ENCODE measurements at places on chromosomes 16 and 17.

DNA sequence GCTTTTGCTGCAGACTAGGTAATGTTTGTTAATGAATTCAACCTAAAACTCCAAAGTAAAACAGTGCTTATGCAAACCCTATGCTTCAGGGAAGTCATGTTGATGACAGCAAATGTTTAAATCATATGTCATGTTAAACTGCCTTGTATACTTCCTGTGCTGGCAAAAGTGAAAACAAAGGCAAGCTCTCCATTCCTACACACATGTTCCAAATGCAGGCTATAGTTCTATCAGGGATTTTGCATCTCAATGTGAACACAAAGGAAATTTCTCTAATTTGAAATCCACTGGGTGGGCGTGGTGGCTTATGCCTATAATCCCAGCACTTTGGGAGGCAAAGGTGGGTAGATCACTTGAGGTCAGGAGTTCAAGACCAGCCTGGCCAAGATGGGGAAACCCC is 19.3 kb downstream of the UNK start:
- DNase-seq, result no peak

DNA sequence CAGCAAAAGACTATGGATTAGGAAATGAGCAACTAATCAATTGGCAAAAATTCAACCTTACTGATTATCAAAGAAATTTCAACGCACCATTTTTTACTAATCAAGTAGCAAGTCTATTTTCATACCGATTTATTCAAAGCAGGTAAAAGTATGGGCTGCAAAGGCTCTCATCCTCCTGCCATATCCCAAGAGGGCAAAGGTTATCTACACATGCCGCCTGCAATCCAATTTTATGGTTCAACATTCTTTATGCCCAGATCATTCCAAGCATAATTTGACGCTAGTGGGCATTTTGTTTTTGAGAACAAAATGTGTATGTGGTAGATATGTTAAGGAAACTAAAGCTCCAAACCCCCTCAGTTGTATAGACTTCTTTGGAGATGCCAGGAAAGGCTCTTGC is 270.6 kb downstream of the MAF start:
- DNase-seq, result no peak

GRCh38 chr17:64410750-64411490 is 20.3 kb upstream of the PECAM1 start:
- no peak for DNase-seq

GRCh38 chr16:58485184-58485887 is 14.6 kb upstream of the NDRG4 start:
- no peak for DNase-seq

DNA sequence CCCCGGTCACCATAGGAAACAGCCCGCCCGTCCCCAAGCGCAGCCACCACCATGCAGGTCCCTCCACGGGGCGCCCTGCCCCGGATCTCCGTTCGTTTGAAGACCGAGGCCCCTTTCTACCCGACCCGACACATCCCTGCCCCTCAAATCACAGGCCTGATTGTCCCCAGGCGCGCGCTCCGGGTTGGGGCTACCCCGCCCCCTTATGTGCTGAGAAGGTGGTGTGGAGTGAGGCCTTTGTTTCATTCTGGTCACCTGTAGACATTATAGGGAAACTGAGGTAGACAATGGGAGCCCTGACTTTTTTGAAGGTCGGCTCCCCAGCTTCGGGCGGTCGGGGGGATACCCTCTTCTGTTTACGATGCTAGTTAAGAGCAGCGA is 763 bp upstream of the ACTG1 start:
- DNase-seq, result no peak

- DNase-seq, result no peak
Observed at GRCh38 chr17:32187271-32187670, 45.0 kb downstream of the RHOT1 start.

DNA sequence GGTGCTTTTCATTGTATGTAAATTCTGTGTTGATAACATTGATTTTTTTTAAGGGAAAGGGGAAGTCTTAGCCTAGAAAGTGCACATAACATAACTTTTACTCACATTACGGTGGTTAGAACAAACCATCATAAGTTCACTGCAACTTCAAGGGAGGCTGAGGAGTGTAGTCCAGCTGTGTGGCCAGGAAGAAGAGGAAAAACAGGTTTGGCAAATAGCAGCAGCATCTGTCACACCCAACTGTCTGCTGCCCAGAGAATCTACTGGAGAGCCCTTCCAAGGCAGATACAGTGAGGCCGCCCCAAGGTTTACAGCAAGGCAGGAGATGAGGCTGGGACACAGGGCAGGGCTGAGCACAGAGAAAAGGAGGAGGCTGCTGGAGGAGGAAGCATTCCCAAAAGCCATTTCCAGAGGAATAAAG is 60.6 kb downstream of the AIPL1 start:
- DNase-seq, result no peak

DNA sequence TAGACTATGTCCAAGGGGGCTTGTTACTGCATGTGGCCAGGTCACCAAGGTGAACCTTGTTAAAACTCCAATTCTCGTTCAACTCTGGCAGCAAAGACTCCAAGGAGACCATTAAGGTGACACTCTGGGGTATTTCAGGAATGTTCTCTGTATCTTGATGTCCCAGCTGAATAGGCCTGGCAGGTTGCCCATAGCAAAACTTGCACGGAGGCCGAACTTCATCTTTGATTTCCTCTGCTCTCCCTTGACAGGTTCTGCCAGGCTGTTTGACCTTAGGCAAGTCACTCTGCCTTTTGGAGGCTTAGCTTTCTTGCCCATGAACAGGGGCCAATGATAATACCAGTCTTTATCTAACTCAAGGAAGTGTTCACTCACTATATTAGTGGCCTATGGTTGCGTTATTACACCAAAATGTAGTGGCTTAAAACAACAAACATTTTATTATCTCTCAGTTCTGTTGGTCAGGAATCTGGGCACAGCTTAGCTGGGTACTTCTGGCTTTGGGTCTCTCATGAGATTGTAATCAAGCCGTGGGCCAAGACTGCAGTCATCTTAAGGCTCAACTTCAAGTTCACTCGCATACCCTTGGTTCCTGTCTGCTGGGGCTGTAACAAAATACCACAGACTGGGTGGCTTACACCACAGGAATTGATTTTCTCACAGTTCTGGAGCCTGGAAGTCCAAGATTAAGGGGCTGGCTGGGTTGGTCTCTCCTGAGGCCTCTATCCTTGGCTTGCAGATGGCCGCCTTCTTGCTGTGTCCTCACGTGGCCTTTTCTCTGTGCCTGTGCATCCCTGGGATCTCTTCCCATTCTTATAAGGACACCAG is 168.5 kb downstream of the UTP18 start:
- DNase-seq, result no peak

GRCh38 chr17:69870091-69870530 is 204.9 kb upstream of the KCNJ16 start:
- DNase-seq, result no peak

GRCh38 chr17:19750020-19750572 is 2.0 kb upstream of the ALDH3A1 start:
- DNase-seq, result no peak

DNA sequence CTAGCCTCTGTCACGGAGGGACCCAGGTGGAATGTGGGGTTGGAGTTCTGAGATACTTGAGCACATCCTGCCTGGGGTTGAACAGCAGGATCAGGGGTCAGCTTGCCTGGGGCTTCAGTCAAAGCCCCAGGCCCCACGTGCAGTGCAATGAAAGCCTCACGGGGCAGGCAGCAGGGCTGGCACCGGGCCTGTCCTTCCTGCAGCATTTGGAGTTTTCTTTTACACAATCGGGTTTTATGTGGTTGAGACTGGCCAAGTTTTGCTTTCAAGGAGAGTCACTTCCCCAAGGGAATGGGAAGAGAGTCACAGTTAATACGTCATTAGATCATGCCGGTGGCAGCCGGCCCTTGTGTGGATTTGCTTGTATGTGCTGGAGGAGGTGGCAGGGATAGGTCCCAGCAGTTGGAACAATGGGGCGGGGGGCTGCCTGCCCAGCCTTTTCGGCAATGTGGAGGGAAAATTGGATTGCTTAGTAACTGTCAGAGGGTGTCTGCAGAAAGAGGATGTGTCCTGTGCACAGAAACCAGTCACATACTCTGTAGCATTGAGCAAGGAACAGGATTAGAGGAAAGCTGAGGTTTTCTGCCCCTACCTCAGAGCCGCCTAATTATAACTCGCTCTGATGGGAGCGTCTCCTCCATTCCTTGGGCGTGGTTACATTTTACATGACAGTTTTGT is 4.5 kb downstream of the RMI2 start:
- DNase-seq, result no peak

DNA sequence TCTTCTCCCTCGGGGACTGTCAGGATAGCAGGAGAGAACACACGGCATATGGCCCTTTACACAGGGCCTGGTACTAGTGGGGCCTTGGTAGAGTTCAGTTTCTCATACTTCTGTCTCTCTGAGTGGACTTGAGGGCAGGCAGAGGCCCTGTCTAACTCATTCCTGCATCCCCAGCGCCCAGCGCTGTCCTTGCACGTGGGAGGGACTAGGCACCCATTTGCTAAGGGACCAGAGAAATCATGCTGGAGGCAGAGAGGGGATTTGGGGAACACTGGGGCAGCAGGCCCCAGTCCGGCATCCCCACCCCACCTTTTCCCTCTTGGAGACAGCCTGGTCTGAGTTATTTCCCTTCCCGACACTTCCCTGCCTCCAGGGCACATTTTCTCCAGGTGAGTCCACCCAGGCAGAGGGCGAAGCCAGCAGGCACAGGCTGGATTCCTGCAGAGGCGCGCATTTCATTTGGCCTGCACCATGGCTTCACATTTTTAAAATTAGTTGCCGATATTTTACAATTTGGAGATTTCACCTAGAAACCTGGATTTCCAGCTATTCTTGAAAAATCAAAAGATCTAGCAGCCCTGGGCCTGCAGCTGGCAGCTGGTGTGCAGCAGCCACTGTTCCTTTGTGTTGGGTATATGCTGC is 9.7 kb upstream of the NKD1 start:
- DNase-seq, result no peak

DNA sequence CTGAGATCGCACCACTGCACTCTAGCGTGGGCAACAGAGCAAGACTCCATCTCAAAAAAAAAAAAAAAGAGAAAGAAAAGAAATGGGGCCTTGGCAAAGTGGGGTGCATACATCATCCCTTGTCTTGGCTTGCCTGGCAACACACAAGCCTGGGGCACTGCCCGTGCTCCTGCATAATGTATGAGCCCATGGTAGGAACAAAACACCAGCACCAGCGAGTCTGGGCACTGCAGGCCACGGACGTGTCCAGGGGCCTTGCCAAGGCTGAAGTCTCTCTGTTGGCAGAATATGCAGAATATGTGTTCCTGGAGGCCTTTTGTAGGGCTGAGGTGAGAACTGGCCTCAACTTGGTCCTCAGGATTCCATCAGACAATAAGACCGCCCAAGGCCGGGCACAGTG is 15.7 kb upstream of the ALDOA start:
- no peak for DNase-seq

- no peak for DNase-seq
Observed at GRCh38 chr16:23579371-23579770, 16.7 kb downstream of the NDUFAB1 start.

- DNase-seq, result no peak
Observed at GRCh38 chr16:89709166-89709565, 7.7 kb upstream of the SPATA2L start.

GRCh38 chr17:41617698-41618097 is 5.1 kb upstream of the KRT16 start:
- no peak for DNase-seq

DNA sequence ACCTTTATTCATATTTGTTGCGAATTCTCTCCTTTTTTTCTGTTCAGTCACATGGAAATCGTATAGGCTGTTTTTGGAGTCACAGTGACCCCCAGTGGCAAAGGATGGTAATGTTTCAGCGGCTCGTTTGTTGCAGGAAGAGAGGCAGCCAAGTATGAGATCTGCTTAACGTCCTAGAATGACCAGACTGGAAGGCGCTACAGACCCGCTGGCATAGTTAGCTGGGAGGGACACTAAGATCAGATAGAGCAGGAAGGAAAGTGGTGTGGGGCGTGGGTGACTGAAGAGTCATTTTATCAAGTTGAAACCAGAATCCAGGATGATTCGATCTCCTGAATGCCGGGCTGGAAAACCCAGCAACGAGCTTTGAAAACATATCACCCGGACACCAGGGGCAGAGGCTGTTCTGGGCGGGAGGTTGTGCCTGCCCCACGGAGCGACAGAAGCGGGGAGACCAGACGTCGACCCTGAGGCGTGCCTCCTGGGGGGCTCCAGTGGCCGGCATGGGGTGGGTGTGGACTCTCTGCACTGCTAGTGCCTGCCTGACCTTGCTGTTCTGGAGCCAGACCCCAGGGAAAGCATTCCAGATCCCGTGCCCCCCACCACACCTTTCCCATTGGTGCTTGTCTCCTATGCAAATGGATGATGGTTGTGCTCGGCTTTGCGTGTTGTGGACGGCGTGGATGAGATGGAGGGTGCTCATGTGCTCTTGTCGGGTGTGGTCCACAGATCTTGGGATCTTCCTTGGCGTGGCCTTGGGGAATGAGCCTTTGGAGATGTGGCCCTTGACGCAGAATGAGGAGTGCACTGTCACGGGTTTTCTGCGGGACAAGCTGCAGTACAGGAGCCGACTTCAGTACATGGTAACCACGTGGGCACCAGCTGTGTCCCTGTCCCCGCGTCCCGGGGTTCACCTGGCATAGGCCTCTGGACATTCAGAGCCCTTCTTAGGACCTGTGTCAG is 7.7 kb downstream of the IL34 start:
- peak; percentile 60 for DNase-seq

GRCh38 chr16:84806256-84806889 is 13.4 kb upstream of the CRISPLD2 start:
- no peak for DNase-seq

- DNase-seq, result no peak
Observed at GRCh38 chr17:61986898-61987297, 59.1 kb upstream of the INTS2 start.

DNA sequence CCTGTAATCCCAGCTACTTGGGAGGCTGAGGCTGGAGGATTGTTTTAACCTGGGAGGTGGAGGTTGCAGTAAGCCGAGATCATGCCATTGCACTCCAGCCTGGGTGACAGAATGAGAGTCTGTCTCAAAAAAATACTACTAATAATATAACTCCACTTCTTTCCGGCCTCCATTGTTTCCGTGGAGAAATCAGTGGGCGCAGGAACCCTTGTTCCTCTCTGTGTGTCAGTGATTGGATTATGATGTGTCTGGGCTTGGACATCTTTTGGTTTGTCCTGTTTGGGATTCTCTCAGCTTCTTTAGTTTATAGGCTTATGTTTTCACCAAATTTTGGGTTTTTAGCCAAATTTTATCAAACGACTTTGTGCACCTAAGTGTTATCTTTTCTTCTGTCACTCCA is 36.8 kb downstream of the ACSF3 start:
- DNase-seq, result no peak

DNA sequence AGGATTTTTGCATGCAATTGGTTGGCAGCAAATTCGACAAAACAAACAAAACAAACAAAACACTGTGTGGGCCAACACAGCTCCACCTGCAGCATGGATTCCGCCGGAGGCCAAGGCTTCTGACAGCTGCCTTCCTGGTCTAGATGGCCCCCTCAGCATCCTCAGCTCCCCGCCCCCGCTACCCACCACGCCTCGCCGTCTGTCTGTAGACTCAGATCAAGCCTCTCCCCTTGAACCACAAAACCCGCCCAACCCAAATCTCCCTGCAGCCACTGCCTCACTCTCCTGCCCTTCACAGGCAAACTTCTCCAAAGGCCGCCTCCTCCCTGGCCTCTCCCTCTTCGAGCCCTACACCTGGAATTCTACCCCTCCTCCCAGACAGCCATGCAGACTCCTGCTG is 57.9 kb downstream of the RTN4RL1 start:
- no peak for DNase-seq

Measured in stimulated activated CD4-positive, alpha-beta T cell treated with anti-CD3 and anti-CD28 coated beads, Interleukin-4, amount 100 ng/mL, for 4 hours (primary cell).